ENCODE measurements at places on chromosomes 16 and 17. TPM values are rescaled to one million over a fixed set of nuclear protein-coding genes. Genes with fewer than 3 reads are reported as not detected.

- no peak for DNase-seq
Observed at GRCh38 chr17:70205401-70205800, 36.1 kb downstream of the KCNJ2 start.

The PRRT2 gene
- total RNA-seq, result 0.22 TPM

DNA sequence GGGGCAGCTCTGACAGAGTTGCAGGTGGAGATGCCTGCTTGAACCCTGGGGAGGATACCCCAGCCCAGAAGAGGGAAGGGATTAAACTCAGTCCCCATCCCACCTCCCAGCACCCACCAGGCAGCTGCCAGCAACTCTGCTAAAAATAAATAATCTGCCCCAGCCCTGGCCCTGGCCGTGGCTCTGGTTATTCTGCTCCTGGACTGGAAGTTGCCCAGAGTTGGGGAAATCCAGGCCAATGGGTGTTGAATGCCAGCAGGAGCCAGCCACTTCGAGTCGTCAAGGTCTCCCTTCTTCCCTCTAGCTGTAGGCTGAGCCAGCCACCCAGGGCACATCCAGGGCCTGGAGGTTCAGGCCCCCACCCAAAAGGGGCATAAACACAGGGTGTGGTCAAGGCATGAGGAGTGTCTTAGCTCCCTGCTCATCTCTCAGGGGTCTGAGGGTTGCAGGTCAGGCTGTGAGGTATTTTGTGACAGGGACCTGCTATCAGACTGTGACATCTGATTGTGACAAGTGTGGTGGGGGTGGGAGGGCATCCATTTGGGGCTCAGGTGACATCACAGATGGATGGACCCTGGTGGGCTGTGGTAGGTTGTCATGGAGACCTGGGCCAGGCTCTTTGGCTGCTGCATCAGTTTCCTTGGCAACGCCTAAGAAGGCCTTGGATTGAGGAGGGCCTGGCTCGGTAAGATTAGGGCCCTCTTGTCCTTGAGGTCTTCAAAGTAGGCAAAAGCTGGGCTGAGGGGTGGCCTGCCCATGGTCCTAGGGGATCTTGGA lies 1.0 kb upstream of the RRAD start:
- no peak for DNase-seq

The KRT39 gene
- total RNA-seq, result not detected

DNA sequence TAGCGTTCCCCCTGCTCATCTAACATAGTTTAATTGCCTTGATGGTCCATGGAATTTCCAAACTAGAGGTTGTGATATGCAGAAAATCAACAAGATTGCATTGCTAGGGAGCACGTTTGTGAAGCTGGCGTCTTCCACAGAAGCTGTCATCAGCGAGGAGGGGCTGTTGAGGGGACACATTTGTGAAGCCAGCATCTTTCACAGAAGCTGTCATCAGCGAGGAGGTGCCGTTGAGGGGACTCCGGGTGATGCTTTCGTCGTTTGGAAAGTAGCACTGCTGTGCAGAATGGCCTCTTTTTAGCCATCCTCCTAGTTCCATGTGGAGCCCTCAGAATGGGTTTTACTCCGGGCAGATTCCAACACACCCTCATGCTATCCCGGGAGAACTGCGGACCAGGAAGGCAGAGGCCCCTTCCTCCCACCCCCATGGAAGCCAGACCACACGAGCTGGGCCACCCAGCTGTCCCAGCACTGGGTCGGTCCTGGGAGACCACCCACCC lies 119.6 kb upstream of the CHMP6 start:
- no peak for DNase-seq

- no peak for DNase-seq
Observed at GRCh38 chr17:17088086-17088485, 45.8 kb downstream of the MPRIP start.

DNA sequence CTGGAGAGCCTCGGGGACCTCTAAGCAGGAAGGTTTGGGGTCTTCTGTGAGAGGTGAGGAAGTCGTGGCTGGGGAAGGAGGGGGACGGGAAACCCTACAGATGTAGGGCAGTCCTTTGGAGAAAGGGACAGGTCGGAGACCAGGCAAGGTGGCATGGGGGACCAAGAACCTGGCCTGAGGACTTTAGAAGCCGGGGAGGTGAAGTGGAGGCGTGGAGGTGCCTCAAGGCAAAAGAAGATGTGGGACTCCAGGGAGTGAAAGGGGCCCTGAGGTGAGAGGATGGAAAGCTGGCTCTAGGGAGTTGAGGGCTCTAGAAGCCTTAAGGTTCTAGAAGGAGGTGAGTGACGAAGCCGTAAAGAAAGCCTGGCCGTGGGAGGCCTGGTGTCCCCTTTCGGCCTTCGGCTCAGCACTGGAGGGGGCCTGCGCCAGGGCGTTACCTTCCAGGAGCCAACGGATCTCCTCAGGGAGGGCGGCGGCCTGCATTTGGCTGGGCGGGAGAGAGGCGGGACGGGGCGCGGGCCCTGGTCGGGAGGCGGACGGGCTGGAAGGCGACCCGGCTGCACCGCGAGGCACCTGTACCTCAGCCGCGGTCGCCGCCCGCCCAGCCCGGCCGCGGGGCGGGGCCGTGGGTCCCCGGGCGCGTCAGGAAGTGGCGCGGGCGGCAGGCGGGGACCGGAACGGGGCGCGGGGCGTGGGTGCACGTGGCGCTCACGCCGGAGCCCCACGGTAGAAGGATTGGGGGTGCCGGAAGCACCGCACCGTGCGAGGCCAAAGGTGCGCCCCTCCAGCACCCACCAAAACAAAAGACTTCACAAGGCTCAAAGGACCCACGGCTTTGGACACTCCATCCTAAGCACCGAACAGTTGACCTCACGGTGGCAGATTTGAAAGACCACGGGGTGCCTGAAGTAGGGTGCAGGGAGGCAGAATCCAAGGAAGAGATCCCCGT lies at the start of gene SKAP1:
TSS of gene SKAP1 (minus strand) at position 577 of the 949 bp plus-strand sequence.
- no peak for DNase-seq

The MAP2K6 gene
- 16.0 TPM for total RNA-seq

DNA sequence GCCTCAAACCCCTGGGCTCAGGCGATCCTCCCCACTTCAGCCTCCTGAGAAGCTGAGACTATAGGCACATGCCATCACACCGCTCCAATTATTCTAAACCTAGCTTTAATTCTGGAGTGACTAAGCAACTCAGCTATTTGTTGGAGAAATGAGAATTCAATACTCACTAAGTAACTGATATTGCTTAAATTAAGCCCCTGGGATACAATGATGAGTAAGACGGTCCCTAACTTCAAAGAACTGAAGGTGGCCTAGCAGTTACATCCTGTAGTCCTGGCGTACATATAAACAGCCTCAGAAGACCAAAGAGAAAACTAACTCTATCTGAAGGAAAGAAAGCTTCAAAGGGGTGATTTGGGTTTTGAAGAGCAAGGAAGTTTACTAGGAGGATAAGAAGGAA lies 25.0 kb downstream of the XPO6 start:
- no peak for DNase-seq

- DNase-seq, result no peak
Observed at GRCh38 chr16:58119509-58119845, 9.7 kb downstream of the CFAP20 start.

GRCh38 chr16:73189136-73189535 lies 141.2 kb upstream of the ZFHX3 start:
- DNase-seq, result no peak

The ARSG gene
- total RNA-seq, result 11.5 TPM

DNA sequence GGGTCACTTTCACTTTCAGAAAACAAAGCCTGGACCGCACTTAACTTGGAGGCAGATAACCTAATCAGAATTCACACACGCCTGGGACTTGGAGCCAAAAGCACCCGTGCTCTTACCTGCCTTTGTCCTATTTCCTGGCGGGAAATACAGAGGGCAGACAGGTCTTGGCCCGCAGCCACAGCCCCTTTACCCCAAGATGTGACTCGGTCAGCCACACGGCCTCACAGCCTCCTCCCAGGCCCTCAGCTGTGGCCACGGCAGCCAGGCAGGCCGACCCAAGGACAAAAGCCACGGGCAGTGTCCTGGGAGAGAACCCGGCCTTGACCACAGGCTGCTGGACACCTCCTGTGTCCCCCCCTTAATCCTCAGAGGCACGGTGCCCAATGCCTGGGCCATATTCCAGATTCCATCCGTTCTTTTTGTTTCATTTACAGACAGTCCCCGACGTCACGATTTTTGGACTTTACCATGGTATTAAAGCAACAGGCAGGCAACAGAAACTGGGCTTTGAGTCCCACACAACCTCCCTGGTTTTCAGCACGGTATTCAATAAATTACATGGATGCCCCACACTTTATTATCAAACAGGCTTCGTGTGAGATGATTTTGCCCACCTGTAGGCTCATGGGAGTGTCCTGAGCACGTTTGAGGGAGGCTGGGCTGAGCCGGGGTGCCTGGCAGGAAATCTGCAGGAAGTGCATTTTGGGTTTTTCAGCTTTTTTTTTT lies 30.1 kb upstream of the GAA start:
- DNase-seq, result no peak

DNA sequence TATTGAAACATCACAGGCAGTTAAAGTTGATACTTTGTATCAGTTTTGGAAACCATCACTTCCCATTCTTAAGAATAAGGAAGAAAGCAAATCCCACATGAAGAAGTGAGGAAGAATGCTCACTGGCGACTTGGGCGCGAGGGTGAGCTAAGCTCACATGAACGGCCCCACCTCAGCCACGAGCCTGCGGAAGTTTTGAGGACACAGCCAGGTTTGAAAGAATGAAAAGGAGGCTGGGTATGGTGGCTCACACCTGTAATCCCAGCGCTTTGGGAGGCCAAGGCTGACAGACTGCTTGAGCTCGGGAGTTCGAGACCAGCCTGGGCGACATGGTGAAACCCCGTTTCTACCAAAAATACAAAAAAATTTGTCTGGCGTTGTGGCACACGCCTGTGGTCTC lies 110.3 kb upstream of the CHMP6 start:
- DNase-seq, result no peak

GRCh38 chr16:50244140-50244503 lies 22.2 kb upstream of the ADCY7 start:
- DNase-seq, result no peak

The DOC2B gene
- total RNA-seq, result 30.6 TPM

GRCh38 chr17:66678827-66679226 lies 156.1 kb upstream of the CACNG5 start:
- DNase-seq, result no peak

The PGS1 gene
- total RNA-seq, result 27.5 TPM

DNA sequence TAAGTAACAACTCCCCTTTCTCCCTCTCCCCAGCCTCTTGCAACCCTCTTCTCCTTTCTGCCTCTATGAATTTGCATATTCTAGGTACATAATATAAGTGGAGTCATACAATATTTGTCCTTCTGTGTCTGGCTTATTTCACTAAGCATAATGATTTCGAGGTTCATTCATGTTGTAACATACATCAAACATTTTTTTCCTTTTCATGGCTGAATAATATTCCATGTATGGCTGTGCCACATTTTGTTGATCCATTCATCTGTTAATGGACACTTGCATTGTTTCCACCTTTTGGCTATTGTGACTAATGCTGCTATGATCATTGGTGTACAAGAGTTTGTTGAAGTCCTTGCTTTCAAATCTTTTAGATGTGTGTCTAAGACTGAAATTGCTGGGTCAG lies 17.6 kb upstream of the FA2H start:
- no peak for DNase-seq

- no peak for DNase-seq
Observed at GRCh38 chr16:70650216-70650615, 3.9 kb downstream of the IL34 start.

The ACE gene
- not detected for total RNA-seq

- DNase-seq, result no peak
Observed at GRCh38 chr16:69194488-69194887, 7.5 kb downstream of the SNTB2 start.

DNA sequence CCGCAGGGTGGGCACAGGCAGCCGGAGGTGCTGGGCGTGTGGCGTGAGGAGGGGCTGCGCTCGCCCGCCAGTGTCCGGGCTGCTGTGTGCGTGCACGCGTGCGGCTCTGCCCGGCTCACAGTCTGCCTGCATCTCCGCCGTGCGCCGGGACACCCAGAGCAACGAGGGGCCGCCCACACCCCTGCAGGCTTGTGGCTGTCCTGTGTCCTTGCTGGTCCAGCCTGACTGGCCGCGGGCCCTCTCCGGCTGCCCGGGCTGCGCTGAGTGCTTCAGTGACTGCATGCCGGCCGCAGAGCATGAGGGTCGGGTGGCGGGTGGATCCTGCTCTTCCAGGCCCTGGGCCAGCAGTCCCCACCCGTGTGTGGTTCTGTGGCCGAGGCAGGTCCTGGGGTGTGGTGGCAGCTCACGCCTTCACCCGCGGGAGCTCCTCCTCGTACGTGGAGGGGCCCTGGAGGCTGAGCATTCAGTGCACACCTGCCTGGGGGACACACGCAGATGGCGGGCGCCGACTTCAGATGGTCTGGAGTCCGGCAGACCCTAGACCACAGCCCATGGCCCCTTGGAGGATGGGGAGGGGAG lies 12.4 kb downstream of the TPSG1 start:
- no peak for DNase-seq

DNA sequence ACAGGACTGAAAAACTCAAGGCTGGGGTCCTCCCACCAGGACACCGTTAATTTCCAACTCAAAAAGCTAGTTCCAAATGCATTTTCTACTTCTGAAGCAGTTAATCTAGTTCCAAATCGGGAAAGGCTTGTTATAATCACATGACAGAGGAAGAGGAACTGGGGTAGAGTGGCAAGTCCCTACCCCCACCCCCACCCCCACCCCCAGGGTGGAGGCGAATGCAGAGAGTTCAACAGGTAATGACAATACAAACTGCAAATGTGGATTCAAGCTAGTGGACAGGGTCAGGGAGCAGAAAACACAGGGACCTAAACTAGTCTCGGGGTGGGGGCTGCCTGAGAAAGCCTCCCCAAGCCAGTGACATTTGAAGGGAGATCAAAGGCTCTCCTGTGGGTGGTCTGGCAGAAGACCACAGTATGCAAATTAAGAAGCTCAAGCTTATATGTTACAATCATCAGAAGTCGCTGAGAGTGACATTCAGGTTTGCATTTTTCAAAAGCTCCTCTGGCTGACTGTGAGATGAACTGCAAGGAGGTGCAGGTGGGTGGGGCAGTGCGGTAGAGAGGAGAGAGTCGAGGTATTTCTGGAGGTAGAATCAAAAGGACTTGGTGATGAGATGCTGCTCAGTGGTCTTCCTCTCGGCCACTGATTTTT lies 56.4 kb upstream of the SLC25A19 start:
- DNase-seq, result no peak
